ENCODE measurements at places on chromosomes 6 and 20.

- DNase-seq = no peak
Observed at GRCh38 chr20:9551808-9552550, 37.6 kb downstream of the LAMP5 start.

GRCh38 chr20:58023346-58023745, 205.1 kb downstream of the ANKRD60 start:
- DNase-seq = no peak

DNA sequence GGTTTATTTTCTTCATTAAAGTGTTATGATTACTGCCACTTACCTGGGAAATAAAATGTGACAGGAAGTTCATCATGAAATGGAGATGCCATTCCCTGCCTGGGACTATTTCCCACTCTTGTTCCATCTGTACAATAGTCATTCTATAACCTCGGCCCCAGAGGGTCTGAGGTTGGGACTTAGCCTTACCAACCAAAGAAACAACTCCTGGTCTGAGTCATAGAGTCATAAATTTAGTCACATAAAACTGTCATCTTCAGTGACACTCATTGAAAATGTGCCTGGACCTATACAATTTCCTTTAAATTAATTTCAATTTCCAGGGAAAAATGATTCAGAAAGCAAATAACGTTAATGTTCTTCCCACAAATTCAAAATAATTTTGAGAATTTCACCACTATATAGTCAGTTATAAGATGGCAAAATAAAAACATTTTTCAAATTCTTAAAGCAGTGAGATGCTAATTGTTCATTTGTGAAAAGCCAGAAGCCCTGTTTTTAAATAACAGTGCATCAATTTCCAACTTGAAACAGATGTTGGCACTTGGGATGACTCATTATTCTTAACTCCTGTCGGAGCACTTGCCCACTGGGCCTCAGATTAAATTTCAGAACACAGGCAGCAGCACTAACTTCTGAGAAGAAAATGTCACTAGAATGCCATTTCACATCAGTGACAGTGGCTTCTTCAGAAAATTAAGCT, 201.2 kb upstream of the SMLR1 start:
- no peak for DNase-seq

DNA sequence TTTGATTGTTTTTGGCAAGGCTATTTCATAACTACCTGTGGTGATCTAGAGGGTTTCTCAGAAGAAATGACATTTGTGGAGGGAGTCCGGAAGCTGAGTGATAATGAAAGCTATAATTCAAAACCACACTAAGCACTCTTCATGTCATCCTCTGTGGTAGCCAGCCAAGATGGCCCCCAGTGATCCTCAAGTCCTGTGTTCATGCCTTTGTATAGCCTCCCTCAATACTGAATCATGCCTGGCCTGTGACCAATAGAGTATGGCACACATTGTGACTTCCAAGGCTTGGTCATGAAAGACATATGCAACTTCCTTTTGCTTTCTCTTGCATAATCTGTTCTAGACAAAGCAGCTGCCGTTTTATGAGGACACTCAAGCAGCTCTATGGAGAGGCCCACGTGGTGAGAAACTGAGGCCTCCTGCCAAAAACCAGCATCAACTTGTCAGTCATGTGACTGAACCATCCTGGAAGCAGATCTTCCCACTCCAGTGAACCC, 12.8 kb upstream of the DNAAF9 start:
- no peak for DNase-seq

DNA sequence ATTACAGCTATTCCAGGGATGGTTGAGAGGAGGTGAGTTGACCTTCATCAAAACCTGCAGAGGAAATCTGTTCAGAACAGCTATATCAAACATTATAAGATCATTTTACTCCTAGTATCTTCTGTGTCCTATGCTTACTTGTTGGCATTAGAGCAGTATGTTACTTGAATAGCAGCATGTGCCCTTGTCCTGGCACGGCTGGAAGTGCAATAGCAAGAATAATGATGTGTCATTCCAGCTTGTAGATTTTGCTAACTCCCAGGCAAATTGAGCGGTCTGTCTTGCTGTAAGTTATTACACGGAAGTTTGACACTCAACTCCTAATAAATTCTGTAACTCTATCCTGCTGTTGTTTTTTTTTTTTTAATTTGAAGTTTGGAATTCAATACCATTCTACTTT, 385.5 kb downstream of the TENT5A start:
- DNase-seq = no peak

- DNase-seq = no peak
Observed at GRCh38 chr6:73409395-73409794, 14.8 kb downstream of the DDX43 start.

DNA sequence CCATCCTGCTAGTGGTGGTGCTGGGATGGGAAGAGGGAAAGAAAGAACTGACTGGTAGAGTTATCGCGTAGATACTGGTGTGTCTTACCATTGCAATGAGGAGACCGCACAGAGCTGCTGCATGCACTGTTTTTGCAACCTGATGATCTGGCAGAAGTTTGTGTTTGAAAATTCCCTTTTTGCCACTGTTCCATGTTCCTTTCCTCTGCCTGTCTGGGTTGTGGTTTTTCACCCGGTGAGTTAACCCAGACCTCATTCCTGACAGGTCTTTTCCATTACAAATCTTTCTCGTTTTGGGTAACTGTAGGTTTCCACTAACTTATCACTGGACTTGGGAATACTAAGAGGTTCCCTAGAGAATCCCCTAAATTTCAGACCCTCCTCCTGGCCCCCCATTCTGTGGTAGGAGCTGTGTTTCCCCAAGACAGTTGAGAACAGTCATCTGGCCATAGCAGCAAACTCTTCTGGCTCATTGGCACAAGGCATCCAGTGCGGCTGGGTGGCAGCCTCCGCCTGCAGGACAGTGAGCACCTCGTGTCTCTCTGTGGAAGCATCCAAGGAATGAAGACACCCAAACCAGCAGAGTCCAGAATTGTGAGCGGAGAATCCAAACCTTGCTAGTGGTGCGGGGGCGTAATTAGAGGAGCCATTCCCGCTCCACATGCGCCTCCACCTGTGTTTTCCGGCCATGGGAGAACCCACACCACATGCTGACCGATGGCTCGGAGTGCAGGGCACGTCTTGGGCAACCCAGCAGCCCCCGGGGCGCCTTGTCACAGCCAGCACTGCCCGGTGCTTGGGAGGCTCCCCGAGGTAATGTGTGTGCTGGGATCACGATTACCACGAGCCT, 32.8 kb downstream of the ERMARD start:
- DNase-seq = no peak

GRCh38 chr6:33029328-33030184, 20.2 kb upstream of the HLA-DOA start:
- DNase-seq = no peak

DNA sequence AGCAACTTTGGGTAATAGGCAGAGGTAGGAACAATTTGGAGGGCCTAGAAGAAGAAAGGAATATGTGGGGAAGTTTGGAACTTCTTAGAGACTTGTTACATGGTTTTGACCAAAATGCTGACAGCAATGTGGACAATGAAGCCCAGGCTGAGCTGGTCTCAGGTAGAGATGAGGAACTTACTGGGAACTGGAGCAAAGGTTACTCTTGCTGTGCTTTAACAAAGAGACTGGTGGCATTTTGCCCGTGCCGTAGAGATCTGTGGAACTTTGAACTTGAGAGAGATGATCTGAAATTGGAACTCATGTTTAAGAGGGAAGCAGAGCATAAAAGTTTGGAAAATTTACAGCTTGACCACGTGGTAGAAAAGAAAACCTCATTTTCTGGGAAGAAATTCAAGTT, 28.3 kb upstream of the TMEM200A start:
- no peak for DNase-seq

DNA sequence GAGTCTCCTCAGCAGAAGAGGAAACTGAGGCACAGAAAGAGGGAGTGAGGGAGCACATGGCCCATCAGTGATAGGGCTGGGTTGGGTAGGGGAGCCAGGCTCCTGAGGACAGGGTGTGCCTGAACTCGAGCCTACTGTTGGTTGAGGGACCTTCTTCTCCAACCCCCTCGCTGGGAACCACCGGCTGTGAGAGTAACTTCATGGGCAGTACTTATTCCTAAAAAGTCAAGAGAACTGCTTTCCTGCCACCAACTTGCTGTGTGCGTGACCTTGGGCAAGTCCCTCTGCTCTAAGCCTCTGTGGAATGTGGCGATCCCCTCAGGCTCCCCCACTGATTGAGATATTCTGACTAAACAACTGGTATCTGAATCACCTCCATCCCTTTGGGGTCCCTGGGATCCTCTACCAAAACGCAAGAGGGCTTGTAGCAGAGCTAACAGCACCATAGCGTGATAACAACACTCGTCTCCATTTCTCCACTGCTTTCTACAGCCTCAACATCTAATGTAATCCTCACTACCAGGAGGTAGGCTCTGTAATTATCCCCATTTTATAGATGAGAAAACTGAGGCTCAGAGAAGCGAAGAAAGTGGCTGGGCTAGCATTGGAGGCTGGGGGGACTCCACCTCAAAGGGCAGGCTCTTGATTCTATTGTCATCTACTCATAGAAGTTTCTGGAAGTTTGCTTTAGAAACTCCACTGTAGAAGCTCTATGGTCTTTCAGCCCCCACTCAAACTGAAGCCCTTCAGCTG, 76.0 kb downstream of the JPH2 start:
- no peak for DNase-seq

DNA sequence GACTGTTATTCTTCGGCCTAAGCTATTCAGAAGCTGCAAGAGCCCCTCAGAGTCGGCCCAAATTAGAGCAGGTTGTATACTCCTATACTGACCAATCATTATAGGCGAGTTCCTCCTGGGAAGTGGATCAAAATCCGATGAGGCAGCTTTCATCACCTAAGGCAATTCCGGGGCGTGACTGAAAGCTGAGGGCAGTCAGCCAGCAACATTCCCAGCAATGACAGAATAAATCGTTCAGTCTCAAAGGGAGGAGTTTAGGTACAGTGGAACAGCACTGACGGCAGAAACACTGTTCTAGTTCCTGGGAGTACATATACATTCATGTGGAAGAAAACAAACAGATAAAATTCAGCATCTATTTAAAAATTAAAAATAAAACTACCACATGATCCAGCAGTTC, 10.8 kb downstream of the HLA-DQB2 start:
- no peak for DNase-seq

DNA sequence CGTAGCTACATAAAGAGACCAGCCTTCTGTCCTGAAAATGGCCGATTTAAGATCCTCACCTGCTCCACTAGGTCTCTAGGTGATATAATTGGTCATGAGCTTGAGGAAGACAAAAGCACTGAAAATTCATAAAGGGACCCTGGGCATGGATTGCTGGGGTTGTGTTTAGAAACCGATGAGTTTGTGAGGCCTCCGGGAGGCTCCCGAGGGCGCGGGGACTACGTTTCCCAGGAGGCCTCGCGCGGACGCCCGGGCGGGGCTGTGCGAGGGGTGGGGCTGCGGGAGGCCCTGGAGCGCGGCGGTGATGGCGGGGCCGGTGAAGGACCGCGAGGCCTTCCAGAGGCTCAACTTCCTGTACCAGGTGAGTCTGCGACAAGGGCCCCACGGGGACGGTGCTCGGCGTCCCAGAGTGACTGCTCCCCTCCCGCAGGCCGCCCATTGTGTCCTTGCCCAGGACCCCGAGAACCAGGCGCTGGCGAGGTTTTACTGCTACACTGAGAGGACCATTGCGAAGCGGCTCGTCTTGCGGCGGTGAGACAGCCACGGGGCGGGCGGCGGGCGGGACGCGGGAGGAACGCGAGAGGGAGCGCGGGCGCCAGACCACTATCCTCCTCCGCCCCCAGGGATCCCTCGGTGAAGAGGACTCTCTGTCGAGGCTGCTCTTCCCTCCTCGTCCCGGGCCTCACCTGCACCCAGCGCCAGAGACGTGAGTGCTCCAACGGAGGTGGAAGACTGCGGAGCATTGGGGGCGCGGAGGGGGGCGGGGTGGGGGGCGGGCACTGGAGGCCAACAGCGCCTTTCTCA, at the start of gene RPP21:
Gene RPP21 (plus strand): TSS at position 289 of the 804 bp plus-strand sequence. CDS start 16 bp downstream, at position 305.
- no peak for DNase-seq

- no peak for DNase-seq
Observed at GRCh38 chr6:145279993-145280392, 455.3 kb downstream of the EPM2A start.

GRCh38 chr6:158662954-158663624, 13.2 kb downstream of the SYTL3 start:
- no peak for DNase-seq

GRCh38 chr6:68094070-68094469, 541.0 kb upstream of the ADGRB3 start:
- DNase-seq = no peak

GRCh38 chr20:45358282-45359068, 4.5 kb upstream of the SYS1 start:
- peak; percentile 53 for DNase-seq

DNA sequence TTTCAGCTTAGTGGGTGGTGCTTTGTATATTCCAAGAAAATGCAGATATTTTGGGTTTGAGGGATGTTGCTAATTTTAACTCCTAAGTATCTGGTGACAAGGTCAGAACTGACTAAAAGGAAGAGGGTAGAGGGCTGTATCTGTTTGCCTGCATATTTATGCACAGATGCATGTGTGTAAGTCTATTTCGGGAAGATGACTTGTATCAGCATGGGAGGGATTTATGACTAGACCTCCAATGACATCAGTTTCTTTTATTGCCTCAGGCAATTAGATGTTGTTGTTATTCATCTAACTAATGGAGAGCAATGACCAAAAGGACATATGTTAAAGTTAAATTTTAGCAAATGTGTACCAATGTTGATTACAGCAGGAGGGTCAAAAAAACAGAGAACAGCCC, 734.3 kb downstream of the QKI start:
- no peak for DNase-seq

DNA sequence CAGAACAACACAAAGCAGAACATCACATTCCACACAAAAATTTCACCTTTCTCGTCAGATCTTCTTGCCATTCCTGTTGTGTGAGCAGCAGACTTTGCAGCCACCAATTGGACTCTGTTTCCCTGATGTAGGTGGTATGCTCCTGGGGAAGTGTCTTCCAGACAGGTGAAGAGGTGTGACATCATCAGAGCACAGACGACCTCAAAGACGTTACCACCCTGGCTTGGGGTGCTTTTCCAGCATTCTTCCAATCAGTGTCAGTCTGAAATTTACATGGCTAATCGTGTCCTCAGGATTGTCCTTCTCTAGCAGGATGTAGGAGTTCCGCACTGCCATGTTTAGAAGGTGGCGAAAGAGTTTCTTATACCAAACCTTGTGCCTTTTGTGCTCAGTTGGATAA, 31.6 kb upstream of the RIMS4 start:
- no peak for DNase-seq

DNA sequence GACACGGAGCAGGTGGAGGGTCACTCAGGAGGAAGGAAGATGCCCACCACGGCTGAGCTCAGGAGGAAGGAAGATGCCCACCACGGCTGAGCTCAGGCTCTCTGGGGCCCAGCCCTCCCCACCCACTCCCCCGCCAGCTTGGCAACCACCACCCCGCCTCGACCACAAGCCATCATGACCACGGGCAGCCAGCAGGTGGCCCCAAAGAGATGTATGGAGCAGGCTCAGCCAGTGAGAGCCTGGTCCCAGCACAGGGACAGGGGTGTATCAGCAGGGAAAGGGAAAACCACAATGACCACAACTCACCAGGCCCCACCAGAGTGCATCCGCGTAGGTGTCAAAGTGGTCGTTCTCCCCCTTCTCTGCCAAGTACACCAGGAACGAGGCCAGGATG, 30.4 kb downstream of the KCNQ2 start:
- DNase-seq = no peak

Measured in cerebellar nuclear complex (tissue), 1 donor.